ENCODE measurements at places on chromosomes 1 and 21.

- DNase-seq: no peak
Observed at GRCh38 chr1:206831650-206832049, 33.8 kb upstream of the IL20 start.

GRCh38 chr1:228837817-228838716 is 102.8 kb downstream of the RHOU start:
- DNase-seq: peak; percentile 76

DNA sequence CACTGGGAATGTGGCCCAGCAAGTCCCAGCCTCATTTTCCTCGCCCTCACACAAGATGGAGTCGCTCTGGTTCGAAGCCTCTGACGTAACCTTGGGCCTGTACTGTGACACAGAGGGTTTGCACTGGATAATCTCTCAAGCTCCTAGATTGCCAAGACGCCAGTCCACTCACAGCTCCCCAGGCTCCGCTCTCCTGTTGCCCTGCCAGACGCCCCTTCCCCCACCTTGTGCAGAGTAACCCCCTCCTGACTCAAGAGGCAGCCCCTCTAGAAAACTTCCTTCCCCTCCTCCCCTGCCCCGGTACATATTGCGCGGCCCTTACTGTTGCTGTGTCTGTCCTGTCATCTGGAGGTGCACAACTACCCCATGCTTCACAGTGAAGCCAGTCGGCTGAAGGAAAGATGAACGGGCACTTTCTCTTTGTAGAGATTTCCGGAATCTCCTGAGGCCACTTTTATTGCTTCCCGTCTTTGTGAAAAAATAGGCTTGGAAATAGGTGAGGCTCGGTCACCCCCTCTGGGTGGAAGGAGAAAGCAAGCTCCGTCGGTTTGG is 981 bp upstream of the KIAA1614 start:
- no peak for DNase-seq

- DNase-seq: no peak
Observed at GRCh38 chr1:1087351-1088028, 13.4 kb upstream of the RNF223 start.

DNA sequence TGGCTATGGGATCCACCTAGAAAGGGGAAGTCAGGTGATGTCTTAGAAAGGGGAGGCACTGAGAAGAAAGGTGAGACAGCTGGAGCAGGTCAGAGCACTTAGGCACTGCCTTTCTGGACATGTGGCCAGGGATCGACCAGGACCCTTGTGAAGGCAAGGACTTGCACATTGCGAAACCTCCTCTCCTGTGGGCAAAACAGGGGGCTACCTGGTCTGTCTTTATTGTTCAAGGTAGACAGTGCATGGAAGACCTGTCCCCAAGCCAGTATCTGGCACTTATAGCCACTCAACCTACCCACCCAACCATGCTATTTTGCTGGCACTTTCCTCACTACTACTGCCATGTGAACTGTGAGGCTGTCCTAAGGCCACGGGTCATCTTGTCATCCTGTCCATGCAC is 67.2 kb downstream of the NAV1 start:
- DNase-seq: no peak

GRCh38 chr21:28769683-28770082 is 223.0 kb downstream of the LTN1 start:
- DNase-seq: no peak

- no peak for DNase-seq
Observed at GRCh38 chr1:244712669-244713068, 59.7 kb downstream of the DESI2 start.

DNA sequence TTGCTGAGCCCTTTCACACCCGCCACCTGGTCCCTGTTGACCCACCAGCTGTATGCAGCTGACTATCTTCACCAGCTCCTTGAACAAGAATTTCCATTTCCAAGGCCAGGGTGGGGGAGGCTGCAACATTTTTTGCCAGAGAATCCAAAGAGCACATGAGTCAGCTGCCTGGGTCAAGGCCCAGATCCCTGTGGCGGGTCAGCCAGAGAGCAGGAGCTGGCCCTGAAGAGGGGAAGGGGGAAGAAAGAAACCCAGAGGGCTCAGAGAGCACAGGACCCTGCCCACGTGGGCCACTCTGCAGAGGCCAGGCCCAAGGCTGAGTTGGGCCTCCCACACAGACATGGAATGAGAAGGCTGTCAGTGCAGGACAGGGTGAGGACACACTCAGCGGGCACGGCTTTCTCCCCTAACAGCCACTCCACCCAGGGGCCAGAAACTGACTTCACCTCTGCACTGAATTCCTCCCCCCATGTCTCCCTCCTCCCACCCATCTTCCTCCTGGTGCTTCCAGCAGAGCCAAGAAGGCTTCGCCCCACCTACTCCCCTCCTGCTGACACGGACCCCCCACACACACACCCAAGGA is 28.9 kb downstream of the S100A6 start:
- peak; percentile 90 for DNase-seq

- DNase-seq: peak; percentile 71
Observed at GRCh38 chr1:35505911-35506798, 51.0 kb downstream of the KIAA0319L start.

Measured in fibroblast of the conjunctiva (primary cell).